Stimulated activated CD8-positive, alpha-beta memory T cell treated with anti-CD3 and anti-CD28 coated beads, Interleukin-12 subunit alpha, Interleukin-12 subunit beta, amount 100 ng/mL, for 1 hour (primary cell): ENCODE measurements at places on chromosomes 2 and 18.
A peak's percentile ranks its signal among the peaks of the same experiment; 100 is the strongest.

- DNase-seq: peak; percentile 19
Measured at GRCh38 chr2:69012310-69013141, 453 bp upstream of the ANTXR1 start.

- no peak for DNase-seq
Measured at GRCh38 chr2:57497489-57498096, 549.0 kb upstream of the VRK2 start.

DNA sequence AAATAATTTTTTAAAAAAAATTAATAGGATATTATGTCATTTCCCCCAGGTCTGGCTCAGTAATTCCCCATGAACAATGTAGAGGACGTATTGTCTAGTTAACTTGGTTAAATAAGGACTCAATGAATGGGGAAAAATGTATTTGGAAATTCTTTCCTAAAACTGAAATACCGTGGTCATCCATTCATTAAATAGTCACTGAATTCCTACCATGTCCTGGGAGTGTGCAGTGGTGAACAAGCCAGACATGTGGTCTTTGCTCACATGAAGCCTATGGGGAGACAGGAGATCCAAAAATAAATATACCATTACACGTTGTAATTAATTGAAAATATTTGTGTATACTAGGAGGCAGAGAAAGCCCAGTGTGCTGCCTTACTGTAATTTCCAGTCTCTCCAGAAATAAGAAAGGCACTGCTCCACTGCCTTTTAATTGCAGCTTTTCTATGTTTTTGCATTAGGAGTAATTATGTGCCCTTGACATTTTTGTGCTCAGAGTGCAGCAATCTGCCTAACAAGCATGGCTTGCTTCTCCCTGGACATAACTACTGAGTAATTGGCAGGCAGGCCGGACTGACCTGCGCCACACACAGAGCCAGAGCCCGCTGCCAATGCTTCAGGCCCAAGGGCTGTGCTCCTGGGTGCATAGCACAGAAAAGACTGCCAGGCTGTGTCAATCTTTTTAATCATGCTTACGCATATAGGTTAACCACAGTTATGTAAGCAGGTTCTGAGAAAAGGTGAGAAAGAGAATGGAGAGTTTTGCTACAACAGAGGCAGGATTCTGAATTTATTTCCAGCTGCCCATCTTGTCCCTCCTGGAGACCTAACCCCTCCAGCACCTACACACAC is 22.2 kb upstream of the TTC39C start:
- no peak for DNase-seq

- no peak for DNase-seq
Measured at GRCh38 chr2:20450201-20450999, 3.5 kb downstream of the RHOB start.

- no peak for DNase-seq
Measured at GRCh38 chr18:23209031-23209430, 73.7 kb downstream of the CABLES1 start.

DNA sequence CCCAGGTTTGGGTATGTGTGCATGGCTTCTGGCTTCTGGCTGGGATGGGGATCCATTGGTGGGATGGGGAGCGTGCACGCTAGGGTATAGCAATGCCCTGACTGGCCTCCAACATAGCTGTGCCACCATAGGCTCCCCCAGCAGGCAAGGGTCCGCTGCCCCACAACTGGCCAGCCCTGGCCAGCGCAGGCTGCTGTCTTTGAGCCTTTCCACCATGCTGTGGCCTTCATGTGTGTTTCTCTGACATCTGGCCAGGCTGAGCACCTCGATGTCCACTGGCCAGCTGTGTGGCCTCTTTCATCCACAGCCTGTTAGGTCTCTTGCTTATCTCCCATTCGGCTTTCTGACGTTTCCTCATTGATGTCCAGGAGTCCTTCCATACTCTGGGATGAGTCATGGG is 231.3 kb downstream of the NDUFA10 start:
- DNase-seq: no peak

DNA sequence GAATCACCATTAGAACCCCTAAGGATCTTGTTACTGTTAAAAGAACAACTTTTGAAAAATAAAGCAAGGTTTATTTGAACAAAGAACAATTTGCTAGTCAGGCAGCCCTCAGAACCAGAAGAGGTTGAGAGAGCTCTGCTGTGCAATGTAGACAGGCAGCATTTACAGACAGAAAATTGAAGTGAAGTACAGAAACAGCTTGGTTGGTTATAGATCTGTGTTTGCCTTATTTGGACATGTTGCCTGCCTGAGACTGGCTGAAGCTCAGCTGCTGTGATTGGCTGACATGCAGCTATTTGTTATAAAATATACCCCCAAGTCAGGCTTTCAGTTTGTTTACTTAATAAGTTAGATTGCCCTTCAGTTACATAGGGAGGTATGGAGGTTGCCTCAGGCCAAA is 12.5 kb downstream of the MSTN start:
- DNase-seq: no peak

GRCh38 chr2:181466661-181467576 is 9.7 kb downstream of the ITGA4 start:
- peak; percentile 69 for DNase-seq
